ENCODE measurements at places on chromosomes 3 and 15.

DNA sequence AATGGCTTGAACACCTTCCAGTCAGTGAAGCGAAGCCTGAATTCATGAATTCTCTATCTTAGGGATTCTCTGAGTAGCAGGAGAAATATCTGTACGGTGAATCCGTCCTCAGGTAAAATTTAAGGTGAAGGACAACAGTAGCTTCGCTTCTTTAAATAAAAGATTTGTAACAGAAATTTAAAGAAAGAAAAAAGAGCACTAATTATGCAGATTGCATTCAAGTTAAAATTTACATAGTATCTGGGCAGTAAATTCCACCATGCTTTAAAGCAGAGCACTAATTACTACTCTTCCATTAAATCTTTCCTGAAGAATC, 282.6 kb downstream of the FGF12 start:
- DNase-seq: no peak

GRCh38 chr3:35932995-35933394, 293.7 kb downstream of the ARPP21 start:
- DNase-seq: peak; percentile 9

DNA sequence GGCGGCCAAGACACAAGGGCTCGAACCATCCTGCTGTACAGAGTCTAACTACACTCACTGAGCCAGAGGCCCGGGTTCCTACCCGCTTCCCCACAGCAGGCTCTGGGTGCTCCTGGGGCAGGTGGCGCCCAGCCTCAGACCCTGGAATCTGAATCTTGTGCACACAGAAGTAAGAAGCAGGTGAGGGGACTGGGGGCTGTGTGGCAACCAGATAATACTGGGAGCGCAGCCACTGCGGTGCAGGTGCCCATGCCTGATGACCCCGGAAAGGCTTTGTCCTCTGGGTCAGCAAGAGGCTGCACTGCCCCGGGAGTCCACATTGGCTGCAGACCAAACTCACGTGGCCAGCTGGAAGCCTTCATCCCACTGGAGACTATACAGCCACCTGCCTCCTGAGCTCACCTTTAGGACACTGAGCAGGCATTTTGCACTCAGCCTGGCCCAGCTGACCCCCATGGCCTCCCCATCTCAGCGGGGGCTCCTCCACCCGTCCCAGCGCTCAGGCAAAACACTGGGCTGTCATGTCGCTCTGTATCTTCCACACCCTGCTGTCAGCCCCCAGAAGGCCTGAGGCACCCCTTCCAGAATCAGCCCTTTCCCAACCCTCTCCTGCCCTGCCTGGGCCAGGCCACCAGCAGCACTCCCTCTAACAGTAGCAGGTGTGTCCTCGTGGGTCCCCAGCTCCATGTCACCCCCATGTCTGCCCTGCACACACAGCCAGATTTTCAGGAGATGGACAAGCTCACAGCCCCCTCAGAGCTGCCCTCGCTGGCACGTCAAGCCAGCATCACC, 101.0 kb upstream of the IQSEC1 start:
- no peak for DNase-seq

DNA sequence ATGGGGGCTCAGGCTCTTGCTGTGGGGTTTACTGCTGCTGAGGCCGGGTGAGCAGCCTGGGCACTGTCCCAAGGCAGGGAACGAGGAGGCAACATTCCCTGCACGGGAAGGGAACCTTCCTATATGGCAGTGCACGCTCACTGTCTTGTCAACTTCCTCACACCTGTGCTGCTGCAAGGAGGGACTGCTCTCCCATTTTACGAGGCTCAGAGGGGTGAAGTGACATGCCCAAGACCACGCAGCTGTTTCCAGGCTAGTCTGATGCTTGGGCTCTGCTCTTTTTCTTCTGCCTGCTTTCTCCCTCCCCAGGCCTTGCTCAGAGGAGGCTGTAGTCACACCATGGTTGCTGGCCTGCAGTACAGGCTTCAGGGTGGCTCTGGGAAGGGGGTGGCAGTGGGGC, 41.5 kb downstream of the SPSB4 start:
- DNase-seq: no peak

DNA sequence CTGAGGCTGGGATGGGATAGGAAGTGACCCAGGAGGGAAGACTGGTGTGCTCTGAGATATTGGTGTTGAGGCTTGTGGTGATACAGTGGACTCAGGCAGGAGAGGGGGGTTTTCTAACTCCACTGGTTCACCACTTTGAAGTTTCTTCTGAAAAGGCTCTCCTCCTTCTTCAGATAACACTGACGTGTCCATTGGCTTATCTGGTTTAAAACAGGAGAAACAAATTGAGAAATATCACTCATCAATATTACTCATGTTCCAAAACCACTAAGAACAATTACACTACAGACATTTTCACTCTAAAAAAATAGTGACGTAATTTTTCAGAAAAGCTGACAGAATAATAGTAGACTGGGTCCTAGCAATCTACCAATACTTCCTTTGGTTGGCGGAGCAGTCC, 23.1 kb downstream of the TP53BP1 start:
- no peak for DNase-seq

DNA sequence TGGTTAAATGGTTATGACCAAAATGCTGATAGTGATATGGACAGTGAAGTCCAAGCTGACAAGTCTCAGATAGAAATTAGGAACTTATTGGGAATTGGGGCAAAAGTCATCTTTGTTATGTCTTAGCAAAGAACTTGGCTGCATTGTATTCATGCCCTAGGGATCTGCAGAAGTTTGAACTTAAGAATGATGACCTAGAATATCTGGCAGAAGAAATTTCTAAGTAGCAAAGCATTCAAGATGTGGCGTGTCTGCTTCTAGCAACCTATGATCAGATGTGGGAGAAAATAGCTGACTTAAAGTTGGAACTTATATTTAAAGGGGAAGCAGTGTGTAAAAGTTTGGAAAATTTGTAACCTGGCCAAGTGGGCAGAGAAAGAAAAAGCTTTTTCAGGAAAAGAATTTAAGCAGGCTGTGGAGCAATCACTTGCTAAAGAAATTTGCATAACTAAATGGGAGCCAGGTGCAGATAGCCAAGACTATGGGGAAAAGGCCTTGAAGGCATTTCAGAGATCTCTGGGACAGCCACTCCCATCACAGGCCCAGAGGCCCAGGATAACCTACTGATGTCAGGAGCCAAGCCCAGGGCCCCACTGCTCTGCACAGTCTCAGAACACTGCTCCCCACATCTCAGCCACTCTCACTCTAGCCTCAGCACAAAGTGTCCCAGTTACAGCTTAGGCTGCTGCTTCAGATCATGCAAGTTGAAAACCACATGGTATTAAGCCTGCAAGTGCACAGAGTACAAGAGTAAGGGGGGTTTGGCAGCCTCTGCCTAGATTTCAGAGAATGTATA, 147.8 kb upstream of the TGFBR2 start:
- DNase-seq: no peak

GRCh38 chr3:177362626-177363025, 165.3 kb upstream of the TBL1XR1 start:
- no peak for DNase-seq

- DNase-seq: no peak
These were observed 9.1 kb upstream of the DIS3L start for GRCh38 chr15:66284271-66284670.

DNA sequence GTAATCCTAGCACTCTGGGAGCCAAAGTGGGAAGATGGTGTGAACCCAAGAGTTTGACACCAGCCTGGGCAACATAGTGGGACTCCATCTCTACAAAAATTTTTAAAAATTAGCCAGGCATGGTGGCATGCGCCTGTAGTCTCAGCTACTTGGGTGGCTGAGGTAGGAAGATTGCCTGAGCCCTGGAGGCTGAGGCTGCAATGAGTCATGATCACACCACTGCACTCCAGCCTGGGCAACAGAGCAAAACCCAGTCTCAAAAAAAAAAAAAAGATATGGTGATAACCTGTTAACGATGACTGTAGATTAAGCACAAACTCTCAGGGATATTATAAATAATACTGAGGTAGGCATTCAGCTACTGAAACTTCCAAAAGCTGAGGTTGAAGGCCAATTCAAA, 107.5 kb downstream of the SLC49A4 start:
- DNase-seq: no peak

DNA sequence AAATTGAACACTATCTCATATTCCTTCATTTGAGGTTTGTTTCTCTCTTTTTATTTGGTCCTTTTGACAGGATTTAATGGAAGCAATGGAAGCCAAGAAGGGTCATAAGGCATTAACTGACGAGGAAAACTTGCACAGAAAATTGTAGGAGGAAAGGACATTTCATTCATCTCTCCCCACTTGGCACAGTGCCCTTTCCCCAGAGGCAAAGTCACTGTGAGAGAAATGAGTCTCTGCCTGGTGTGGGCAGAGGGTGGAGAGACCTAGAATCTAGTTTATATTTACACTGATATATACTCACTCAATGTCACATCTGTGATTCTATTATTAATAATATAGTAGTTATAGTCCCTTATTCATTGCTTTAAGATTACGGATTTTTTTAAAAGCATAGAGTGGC, 324.6 kb upstream of the IL12A start:
- no peak for DNase-seq

GRCh38 chr3:126570103-126570541, 11.4 kb upstream of the C3orf22 start:
- DNase-seq: no peak

- DNase-seq: no peak
These were observed 52.2 kb downstream of the ROPN1B start for GRCh38 chr3:126021224-126021623.

DNA sequence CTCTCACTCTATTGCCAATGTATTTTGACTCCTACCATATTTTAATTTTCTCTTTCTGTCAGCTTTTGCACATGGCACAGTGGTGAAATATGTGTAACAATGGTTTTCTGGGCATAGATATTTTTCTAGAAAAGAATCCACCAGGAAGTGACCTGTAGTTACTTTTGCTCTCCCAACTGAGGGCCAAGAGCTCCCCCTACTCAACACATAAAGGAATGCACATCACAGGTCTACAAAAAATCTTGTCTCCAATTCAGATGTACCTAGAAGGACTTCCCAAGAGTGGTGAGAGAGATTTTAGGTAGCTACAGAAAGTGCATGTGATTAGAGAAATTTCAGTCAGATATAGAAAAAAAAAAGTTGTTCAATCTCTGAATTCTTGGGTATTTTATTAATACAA, 15.6 kb downstream of the CPA3 start:
- DNase-seq: no peak

DNA sequence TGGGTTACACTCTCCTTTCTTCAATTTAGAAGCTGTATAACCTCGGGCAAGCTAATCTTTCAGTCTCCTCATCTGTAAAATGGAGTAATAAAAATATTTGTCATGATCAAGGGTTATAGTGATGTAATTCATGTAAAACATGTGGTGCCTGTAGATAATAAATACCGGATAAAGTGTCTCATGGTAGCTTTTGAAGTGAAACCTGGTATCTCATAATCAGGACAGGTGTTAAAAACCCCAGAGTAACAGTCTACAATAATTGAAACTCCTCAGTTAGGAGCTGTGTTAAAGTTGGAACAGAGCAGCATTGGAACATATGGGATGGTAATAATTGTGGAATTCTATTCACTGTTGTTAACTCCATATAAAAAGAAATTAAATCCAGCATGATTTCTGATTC, 884 bp upstream of the KNL1 start:
- DNase-seq: no peak

DNA sequence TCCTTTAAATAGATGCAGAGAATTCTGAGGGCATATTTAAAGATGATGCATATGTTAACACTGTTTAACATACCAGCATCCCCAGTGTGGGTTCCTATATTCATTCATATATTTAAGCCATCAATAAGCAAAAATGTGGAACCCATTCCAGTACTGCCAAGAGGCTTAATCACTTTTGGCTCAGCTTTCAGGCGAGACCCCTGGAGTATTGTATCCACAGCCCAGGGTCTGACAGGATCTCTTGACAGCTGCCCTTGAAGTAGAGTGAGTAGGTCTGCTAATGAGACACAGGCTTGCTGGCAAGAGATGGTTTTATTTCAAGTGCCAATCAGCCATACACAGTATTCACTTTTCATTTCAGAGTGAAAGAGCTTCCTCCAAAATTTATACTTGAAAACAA, 367.3 kb downstream of the OCA2 start:
- DNase-seq: no peak

GRCh38 chr15:42494998-42495360, 455 bp upstream of the SNAP23 start:
- DNase-seq: no peak

DNA sequence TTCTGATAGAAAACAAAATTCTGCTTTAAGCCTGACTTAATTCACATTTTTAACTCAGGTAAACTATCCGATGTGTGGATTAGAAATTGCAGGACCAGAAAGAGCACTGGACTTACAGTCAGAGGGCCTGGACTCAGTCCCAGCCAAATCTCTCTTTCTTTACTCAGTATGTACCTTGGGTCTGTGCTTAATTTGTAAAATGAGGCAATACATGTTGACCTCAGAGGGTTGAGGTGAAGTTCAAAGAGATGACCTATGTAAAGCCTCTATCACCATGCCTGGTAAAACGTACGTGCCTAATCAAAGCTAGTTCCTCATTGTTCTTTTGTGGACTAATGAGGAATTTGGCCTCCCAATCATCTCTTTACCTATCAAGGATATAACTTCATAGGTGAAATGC, 1.9 kb upstream of the BCL2A1 start:
- no peak for DNase-seq

DNA sequence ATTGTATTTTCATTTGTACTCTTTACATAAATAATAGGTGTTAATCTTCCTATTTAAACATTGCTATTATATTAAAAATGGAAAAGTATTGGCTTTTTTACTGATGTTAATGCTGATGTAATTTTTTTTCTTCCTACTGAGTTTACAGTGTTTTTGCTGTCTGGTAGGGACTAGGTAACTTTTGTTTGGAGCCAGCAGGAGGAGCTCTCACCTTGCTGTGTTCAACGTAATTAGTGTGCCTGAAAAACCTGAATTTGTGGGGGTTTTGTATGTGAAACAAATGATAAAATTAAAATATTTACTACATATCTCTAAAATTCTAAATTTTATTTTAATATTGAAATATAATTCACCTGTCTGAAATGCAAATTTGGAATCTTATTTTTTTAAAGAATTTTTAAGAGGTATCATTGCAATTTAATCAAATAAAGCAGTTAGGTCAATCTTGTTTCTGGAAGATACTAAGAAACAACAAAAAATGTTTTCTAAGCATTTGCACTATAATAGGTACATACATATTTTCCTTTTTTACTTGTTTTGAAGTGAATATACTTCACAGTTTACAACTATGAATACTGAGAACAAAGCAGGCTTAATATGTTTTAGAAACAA, 48.8 kb downstream of the EPHA6 start:
- peak; percentile 29 for DNase-seq

DNA sequence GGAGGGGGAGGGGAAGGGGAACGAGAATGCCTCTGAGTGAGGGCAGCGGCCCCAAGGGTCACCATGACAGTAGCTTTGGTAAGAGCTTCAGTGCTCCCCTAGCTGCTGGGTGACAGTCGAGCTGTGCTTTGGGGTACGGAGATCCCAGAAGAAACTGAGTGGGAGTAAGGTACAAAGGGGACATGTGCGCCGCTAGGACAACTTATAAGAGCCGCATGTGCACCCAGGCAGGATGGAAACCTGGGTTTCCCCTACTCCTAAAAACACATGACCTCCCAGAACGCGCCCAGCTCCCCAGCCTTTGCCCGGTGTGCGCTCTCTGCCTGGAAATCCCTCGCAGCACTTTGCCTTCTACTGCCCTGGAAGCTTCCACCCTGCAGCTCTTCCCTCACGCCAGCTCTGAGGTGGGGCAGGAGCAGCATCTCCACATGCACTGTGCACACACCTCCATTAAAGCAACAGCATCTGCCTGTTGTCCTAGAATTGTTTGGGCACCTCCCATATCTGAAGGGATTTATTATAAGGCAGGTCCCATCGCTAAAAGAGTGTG, 232.2 kb downstream of the ADAMTS17 start:
- DNase-seq: no peak

- no peak for DNase-seq
These were observed 36.4 kb downstream of the EPHB3 start for GRCh38 chr3:184597829-184598573.
